ENCODE measurements at places on chromosomes 16 and 17.

DNA sequence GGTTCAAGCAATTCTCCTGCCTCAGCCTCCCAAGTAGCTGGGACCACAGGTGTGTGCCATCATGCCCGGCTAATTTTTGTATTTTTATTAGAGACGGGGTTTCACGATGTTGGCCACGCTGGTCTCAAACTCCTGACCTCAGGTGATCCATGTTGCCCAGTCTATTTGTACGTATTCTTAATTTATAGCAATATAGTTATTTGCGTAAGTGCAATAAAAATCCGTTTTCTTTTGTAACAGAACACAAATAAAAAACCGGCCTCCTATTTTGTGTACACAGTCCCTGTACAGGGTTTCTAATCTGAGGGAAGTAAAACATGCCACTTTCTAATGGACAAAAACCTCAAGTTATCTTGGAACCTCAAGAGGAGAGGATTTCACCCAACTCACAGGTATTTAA is 7.7 kb downstream of the RNPS1 start:
- DNase-seq = no peak

GRCh38 chr16:678858-679813 is 1.1 kb upstream of the STUB1 start:
- no peak for DNase-seq

DNA sequence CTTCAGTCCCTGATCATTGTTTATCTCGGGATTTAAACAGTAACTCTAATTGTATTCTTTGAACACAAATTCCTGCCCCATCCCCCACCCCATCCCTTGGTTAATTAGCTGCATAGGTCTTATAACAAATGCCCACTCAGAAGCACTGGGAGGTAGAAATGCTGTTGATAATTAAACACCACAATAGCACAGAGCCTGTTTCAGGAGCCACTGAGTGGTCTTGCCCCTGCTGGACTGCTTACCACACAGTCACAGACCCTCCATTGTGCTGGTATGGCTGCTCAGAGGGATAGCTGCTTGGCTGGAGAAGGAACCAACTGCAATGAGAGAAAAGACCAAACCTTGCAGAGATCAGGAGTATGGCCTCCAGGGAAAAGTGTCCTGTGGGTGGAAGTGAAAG is 214.1 kb downstream of the ANKFN1 start:
- DNase-seq = no peak

DNA sequence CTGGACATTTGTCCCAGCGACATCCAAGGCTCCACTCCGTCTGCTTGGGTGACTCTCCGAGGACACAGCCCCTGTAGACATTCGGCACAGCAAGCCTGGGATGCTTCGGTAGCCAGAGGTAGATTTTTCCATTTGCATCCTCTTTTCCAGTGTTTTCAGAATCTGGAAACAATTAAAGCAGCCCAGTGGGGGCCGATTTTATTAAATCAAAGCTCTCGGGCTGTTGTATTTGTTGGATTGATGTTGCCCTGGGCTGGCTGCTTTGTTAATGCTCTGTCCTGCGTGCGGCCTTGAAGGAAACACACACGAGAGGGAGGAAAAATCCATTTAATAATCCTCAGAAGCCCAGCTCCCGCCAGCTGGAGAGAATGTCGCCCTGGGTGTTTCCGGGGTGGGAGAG is 158.1 kb upstream of the CIBAR2 start:
- DNase-seq = no peak

DNA sequence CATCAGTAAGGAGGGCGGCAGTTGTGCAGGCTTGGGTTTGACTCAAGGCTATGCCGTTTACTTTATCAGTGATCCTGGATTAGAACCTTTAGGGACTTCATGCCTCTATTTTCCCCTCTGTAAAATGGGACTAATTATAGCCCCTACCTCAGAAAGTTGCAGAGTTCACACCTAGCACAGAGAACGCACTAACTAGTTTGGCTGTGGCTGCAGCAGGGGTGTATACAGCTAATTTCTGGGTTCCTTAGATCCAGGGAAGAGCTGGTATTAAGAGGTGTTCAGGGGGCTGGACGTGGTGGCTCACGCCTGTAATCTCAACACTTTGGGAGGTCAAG is 267.3 kb downstream of the CPPED1 start:
- DNase-seq = no peak

DNA sequence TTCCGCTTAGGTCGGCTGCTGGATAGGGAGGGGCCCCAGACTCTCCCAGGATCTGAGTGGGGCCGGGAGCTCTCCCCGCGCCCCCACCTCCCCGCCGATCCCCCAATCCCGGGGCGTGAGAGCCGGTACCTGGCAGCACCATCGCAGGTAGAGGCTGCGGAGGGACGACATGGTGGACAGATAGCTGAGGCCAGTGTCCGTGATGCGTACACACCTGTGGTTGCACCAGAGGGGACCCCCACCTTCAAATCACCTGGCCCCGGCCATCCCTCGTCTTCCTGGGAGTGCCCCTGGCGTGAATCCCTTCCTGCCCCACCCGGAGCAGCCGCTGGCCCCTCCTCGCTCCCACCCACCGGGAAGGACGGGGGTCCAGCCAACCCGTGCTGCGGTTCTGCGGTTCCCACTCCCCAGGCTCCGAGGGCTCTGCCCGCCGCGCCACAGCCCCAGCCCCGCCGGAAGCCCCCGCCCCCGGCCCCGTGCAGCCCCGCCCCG is 4.7 kb upstream of the WDR24 start:
- DNase-seq = no peak
